ENCODE measurements at places on chromosomes 11 and 22.

GRCh38 chr11:107953446-107953845 is 25.2 kb downstream of the RAB39A start:
- DNase-seq, result no peak

DNA sequence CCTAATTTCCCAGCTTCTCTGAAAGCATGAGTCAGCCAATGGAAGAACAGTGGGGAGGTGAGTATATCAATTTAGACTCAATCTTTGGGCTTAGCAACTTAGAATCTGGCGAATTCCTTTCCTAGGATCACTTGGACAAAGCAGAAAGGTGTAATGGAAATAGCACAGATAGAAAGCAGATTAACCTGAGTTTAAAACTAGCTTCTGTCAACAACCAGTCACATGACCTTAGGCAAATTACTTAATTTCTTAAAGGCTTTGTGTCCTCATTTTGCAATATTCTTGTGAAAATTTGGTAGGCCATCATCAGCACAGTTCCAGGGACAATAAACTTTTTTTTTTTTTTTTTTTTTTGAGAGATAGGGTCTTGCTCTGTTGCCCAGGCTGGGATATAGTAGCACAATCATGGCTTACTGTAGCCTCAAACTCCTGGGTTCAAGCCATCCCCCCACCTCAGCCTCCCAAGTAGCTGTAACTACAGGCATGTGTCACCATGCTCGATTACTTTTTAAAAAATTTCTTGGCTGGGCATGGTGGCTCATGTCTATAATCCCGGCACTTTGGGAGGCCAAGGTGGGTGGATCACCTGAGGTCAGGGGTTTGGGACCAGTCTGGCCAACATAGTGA is 40.8 kb upstream of the PCF11 start:
- no peak for DNase-seq

GRCh38 chr11:12388173-12388572 is 10.8 kb downstream of the PARVA start:
- no peak for DNase-seq

DNA sequence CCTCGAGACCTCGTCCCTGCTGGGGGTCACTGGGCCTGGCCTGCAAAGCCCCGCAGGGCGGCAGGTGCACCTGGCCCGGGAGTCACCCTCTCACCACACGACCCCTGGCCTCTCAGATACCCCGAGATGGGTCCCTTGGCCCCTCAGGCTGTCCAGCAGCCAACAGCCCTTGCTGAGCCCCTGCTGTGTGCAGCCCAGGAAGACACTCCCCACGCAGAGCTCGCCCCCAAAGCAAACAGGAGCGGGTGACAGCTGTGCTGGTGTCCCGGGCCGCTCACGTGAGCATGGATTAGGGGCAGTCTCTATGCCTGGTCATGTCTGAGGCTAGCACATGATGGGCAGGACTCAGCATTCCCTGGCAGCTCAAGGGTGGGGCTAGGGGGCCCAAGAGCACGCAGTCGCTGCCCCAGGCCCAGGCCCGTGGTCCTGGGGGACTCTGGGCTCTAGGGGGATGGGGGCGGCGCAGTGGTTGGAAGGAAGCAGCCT is 31.3 kb downstream of the WNT7B start:
- no peak for DNase-seq

GRCh38 chr22:49664371-49664881 is 163.2 kb downstream of the BRD1 start:
- DNase-seq, result no peak

DNA sequence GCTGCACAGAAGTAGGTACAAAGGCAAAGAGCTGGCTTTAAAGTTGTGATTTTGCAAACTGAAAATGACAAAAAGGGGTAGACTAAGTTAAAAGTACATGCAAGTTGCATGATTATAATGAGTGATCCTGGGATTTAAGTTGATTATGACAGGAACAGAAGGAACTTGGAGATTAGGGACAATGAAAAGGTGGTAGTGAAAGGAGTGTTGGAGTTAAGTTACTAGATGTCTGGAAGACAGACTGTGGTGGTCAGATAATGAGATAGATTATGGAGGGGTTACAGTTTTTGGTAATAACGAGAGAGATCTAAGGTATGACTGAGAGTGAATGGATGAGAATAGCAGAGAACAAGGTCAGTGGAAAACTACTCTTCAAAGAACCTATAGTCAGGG is 7.7 kb upstream of the TMEM9B start:
- DNase-seq, result no peak

- no peak for DNase-seq
Observed at GRCh38 chr22:47245786-47246185, 483.3 kb downstream of the TBC1D22A start.

- DNase-seq, result no peak
Observed at GRCh38 chr22:20920881-20921203, 3.6 kb downstream of the CRKL start.

GRCh38 chr11:107493117-107493516 is 35.5 kb upstream of the CWF19L2 start:
- DNase-seq, result peak; percentile 47

- no peak for DNase-seq
Observed at GRCh38 chr11:123392844-123393243, 37.2 kb upstream of the GRAMD1B start.

DNA sequence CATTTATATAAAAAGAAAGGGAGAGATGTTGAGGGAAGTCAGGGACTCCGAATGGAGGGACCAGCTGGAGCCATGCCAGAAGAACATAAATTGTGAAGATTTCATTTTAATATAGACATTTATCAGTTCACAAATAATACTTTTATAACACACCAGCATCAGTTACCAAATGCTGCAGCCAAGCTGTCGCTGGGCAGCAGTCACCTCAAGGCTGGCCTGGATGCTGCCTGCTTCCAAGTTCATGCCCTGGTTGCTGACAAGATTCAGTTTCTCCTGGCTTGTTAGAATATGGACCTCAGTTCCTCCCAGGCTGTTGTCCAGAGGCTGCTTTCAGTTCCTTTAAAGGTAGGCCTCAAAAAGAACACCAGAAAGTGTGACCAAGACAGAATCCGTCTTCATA is 30.8 kb upstream of the ALDH3B2 start:
- DNase-seq, result no peak

DNA sequence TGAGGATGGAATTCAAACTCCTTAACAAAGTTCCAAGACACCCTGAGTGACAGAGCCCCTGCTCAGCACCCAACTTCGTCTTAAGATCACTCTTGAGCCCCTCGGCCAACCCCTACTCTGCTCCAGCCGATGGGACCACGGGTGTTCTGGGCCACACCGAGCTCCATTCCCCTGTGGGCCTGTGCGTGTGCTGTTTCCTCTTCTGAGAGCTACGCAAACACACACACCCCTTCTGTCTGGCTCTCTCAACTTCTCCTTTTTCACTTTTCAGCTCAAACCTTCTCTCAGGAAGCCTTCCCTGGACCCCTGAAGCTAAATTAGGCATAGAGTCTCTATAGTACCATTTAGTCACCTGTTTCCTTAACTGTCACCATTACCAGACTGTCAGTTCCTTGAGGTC is 37.5 kb upstream of the NNMT start:
- no peak for DNase-seq
